ENCODE measurements at places on chromosomes 5 and 9.

- H3K27me3 ChIP-seq: no peaks in the 10 kb centered on the region
- H3K27ac ChIP-seq: peak overlapping the region; percentile 96
- H3K4me3 ChIP-seq: no peak overlapping the region
These were observed 17.0 kb downstream of the ERAP2 start for GRCh38 chr5:96893342-96893741.

DNA sequence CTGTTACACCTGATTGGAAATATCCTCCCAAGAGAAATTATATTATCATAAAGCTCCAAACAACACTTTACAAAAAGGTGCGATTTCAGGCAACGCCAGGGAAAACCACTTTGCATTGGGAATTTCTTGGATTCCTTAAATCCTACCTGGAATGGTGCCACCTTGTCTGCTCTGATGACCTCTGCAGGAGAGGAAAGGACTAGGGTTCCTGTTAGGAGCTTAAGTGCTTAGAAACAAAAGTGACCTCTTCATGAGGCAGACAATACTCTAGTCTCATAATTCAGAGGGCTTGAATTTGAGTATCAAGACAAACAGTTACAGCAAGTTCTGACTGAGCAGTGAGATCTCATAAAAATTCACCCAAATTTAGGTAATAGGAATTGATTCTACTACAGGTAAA is 33.9 kb upstream of the GLIS3 start:
- DNase-seq: no peak
- no peak overlapping the region for H3K4me3 ChIP-seq
- peaks cover 34% of the 10 kb centered on the region for H3K27me3 ChIP-seq

DNA sequence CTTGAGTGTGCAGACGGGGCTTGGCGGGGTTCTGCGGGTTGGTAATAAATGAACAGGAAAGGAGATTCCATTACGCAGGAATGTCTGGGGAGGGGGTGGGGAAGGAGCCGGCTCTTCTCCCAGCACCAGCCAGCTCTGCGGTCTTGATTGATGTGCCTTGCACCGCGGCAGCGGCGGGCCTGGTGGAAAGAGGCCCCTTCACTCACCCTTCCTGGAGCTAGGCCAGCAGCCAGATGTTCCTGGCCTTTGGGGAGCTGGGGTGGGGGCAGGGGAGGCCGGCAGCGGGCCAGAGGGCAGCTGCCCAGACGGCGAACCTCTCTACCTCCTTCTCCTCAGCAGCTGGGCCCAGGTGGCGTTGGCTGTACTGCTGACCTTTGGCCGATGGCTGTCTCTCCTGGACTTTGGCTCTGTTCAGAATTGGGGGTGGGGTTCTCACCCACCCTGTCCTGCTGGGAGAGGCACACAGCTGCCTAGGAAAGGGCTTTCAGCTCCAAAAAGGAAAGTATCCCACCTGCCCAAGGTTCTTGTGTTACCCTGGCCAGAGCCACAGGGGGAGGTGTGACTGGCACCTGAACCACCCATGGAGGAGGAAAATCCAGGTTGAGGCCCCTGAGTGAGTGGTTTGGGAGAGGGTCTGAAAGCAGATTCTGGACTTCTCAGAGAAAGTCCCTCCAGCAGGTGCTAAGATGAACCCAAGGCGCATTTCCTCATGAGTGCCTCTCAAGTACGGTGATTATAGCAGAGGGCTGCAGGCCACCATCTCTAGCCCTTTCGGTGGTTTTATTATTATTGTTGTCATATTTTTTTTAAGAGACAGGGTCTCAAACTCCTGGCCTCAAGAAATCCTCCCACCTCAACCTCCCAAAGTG is 58.0 kb upstream of the SYNPO start:
- H3K36me3 ChIP-seq: peaks cover 2% of the 10 kb centered on the region
- H3K27ac ChIP-seq: no peak overlapping the region
- H3K4me1 ChIP-seq: peaks cover 2% of the 10 kb centered on the region

DNA sequence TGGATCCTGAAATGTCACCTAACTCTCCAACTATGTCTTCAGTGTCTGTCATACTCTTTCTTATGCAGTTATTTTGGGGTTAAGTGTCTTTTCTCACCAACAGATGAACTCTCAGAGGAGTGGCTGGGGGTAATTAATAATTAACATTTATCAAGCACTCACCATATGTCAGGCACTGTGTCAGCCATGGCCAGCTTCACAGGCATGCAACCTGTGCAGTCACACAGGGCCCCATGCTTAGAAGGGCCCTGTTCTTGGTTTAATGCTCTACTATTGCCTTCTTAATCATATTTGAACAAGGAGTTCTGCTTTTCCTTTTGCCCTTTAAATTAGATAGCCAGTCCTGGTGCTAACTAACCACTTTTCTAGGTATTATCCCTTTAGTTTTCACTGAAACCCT is 3.4 kb upstream of the GRPEL2 start:
- H3K4me3 ChIP-seq: no peak overlapping the region
- H3K27ac ChIP-seq: no peak overlapping the region
- H3K36me3 ChIP-seq: peaks cover 3% of the 10 kb centered on the region
- H3K27me3 ChIP-seq: peaks cover 5% of the 10 kb centered on the region
- peaks cover 23% of the 10 kb centered on the region for H3K4me1 ChIP-seq
- DNase-seq: no peak

DNA sequence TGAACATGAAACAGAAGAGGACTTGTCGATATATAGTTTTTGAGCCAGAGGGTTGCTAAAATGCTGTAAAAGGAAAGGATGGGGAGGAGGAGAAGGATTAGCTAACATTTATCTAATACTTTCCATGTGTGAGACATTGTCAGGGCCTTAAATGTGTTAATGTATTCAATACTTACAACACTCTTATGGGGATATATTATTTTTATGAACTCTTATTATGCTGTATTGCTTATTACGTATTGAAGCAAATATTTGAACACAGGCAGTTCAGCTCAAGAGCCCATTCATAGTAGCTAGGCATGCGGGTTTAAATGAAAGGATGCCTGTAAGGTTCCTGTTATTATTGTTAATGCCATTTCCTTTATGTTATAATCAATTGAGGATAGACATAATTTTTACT is 391.5 kb downstream of the CCDC171 start:
- no peak overlapping the region for H3K4me3 ChIP-seq
- no peaks in the 10 kb centered on the region for H3K27me3 ChIP-seq
- H3K4me1 ChIP-seq: no peaks in the 10 kb centered on the region
- H3K27ac ChIP-seq: no peak overlapping the region

DNA sequence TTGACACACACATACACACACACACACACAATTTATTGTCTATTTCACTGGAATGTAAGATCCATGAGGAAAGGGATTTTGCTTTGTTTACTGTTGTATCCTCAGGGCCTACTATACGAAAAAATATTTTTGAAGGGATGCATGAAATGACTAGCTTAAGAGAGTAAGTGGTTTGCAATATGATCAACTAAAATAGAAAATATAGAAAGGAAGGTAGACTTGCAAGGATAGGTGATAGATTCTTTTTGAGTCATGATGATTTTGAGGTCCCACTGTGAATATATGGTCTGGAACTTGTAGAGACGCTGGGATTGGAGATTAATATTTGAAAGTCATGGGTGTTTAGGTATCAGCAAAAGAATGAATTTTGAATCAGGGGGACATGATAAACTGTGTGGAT is 28.9 kb upstream of the OTULIN start:
- H3K4me3 ChIP-seq: no peak overlapping the region
- peaks cover 16% of the 10 kb centered on the region for H3K27me3 ChIP-seq
- H3K36me3 ChIP-seq: no peaks in the 10 kb centered on the region
- no peak overlapping the region for H3K27ac ChIP-seq
- DNase-seq: no peak

DNA sequence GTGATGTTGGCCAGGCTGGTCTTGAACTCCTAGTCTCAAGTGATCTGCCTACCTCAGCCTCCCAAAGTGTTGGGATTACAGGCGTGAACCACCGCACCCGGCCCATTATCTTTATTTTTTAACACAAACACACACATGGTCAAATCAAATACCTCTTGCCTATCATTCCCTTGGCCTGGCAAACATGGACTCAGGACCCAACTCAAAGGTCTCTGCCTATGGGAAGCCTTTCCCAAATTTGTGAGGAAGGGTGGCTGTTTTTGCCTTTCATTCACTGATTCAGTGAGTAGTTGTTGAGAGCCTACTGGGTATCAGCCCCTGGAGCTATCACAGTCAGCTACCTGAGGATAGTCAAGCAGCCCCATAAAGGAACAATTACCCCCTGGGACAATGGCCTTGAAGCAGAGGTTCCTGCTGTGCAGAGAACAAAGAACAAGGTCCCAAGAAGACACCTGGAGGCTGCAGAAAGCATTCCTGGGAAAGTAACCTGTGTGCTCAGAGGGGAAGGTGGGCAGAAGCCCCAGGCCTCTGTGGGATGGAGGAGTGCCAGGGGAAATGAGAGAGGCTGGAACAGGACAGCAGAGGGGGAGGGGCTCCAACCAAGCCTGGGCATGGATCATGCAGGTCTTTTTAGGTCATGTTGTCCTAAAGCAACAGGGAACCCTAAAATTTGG is 126.4 kb downstream of the CRB2 start:
- H3K27me3 ChIP-seq: no peaks in the 10 kb centered on the region
- DNase-seq: no peak
- no peak overlapping the region for H3K4me3 ChIP-seq
- H3K27ac ChIP-seq: no peak overlapping the region
- H3K36me3 ChIP-seq: no peaks in the 10 kb centered on the region
- H3K4me1 ChIP-seq: peaks cover 5% of the 10 kb centered on the region

DNA sequence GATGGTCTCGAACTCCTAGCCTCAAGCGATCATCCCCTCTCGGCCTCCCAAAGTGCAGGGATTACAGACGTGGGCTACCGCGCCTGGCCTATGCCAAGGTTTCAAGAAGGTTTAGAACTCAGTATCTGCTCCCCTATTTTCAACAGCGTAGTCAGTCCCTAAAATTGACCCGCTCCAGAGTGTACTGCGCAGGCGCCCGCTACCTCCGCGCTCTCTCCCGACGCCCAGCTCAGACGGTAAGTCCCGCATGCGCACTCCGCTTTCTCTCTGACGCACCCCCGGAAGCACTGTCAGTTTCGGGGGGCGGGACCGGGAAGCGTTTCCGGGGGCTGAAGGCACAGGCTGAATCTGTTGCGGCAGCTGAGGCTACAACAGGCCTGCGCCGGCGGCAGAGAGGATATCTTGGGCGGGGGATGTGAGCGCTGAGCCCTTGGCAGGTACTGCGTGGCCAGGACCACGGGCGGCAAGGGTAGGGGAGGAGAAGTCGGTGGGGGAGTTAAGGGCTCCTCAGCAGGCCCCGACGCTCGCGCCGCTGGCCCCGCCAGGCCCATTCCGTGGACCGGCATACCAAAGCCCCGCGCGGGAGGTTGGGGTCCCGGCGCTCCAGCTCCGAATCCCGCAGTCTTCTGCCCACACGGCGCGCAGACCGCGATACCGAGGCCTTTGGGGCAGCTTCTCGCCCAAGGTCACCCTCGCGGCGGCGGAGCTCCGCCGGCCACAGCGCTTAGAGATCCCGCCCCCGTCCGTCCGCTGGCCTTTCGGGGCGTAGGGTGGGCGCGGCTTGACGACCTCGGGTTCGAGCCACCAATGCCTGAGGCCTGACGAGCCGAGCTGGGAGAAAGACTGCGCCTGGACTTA is at the start of gene ZBTB43:
TSS of gene ZBTB43 (plus strand) at position 345 of the 858 bp plus-strand sequence. CDS start 27,470 bp downstream, outside the sequence.
- peaks cover 17% of the 10 kb centered on the region for H3K4me1 ChIP-seq
- peak; percentile 97 for DNase-seq
- H3K36me3 ChIP-seq: peaks cover 4% of the 10 kb centered on the region
- H3K27me3 ChIP-seq: no peaks in the 10 kb centered on the region
- peak within 1 kb of the TSS; percentile 100 for H3K27ac ChIP-seq

GRCh38 chr9:106772523-106773290 is 90.3 kb upstream of the ZNF462 start:
- H3K4me3 ChIP-seq: no peak overlapping the region
- H3K36me3 ChIP-seq: no peaks in the 10 kb centered on the region
- DNase-seq: no peak
- no peak overlapping the region for H3K27ac ChIP-seq

- no peaks in the 10 kb centered on the region for H3K27me3 ChIP-seq
- H3K4me3 ChIP-seq: no peak overlapping the region
- peak overlapping the region; percentile 44 for H3K27ac ChIP-seq
- peaks cover 21% of the 10 kb centered on the region for H3K4me1 ChIP-seq
These were observed 20.6 kb downstream of the SPTLC1 start for GRCh38 chr9:92094655-92095054.

GRCh38 chr9:16458696-16459420 is 411.6 kb downstream of the BNC2 start:
- no peaks in the 10 kb centered on the region for H3K27me3 ChIP-seq
- no peak overlapping the region for H3K27ac ChIP-seq
- no peaks in the 10 kb centered on the region for H3K4me1 ChIP-seq
- H3K36me3 ChIP-seq: no peaks in the 10 kb centered on the region

- no peak for DNase-seq
- H3K4me1 ChIP-seq: peaks cover 6% of the 10 kb centered on the region
- H3K4me3 ChIP-seq: no peak overlapping the region
These were observed 98.7 kb downstream of the C5orf15 start for GRCh38 chr5:133869519-133870335.

- H3K4me3 ChIP-seq: no peak overlapping the region
- H3K36me3 ChIP-seq: no peaks in the 10 kb centered on the region
- no peak overlapping the region for H3K27ac ChIP-seq
- peaks cover 4% of the 10 kb centered on the region for H3K27me3 ChIP-seq
- DNase-seq: no peak
These were observed 133.4 kb downstream of the PALM2AKAP2 start for GRCh38 chr9:109913461-109913810.

- H3K36me3 ChIP-seq: peaks cover 3% of the 10 kb centered on the region
- no peak for DNase-seq
- H3K27ac ChIP-seq: no peak overlapping the region
- H3K27me3 ChIP-seq: peaks cover 17% of the 10 kb centered on the region
- H3K4me1 ChIP-seq: peaks cover 11% of the 10 kb centered on the region
These were observed 45.7 kb downstream of the CXXC5 start for GRCh38 chr5:139693676-139694364.

DNA sequence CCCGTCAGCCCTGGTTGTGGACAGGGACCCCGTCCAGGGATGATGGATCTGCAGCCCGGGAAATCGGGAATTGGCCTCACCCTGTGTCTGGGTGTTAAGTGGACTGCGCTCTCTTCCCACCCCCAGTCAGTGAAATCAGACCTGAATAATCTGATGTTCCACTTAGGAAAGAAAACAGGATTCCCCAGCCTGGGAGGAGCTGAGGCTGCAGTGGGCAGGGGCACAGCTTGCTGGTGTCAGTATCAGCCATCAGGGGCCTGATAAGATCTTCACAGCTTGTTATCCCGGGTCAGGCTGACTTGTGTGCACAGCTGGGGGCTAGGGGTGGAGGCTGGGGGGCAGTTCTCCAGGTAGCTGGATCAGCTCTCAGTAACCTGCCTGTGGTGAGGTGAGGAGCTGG is 29.1 kb downstream of the LMX1B start:
- no peak overlapping the region for H3K27ac ChIP-seq
- H3K4me3 ChIP-seq: no peak overlapping the region
- no peak for DNase-seq
- H3K36me3 ChIP-seq: peaks cover 9% of the 10 kb centered on the region
- peaks cover 90% of the 10 kb centered on the region for H3K27me3 ChIP-seq
